Fibroblast of upper back skin (primary cell): ENCODE measurements at places on chromosomes 5 and 9.

- peak; percentile 6 for DNase-seq
Observed at GRCh38 chr5:98872674-98873073, 56.1 kb downstream of the CHD1 start.

GRCh38 chr9:130323051-130323745, 57.6 kb downstream of the HMCN2 start:
- DNase-seq, result no peak

- peak; percentile 46 for DNase-seq
Observed at GRCh38 chr5:112735702-112736101, 2.0 kb upstream of the APC start.

- no peak for DNase-seq
Observed at GRCh38 chr5:91146905-91147600, 236.1 kb downstream of the ARRDC3 start.

GRCh38 chr5:126403876-126404275, 19.3 kb upstream of the GRAMD2B start:
- peak; percentile 86 for DNase-seq

GRCh38 chr5:58314356-58315210, 145.3 kb downstream of the PLK2 start:
- DNase-seq, result peak; percentile 12

- no peak for DNase-seq
Observed at GRCh38 chr5:10442576-10442975, 897 bp downstream of the ROPN1L start.

GRCh38 chr5:135324160-135324559, 74.9 kb downstream of the MACROH2A1 start:
- DNase-seq, result no peak

DNA sequence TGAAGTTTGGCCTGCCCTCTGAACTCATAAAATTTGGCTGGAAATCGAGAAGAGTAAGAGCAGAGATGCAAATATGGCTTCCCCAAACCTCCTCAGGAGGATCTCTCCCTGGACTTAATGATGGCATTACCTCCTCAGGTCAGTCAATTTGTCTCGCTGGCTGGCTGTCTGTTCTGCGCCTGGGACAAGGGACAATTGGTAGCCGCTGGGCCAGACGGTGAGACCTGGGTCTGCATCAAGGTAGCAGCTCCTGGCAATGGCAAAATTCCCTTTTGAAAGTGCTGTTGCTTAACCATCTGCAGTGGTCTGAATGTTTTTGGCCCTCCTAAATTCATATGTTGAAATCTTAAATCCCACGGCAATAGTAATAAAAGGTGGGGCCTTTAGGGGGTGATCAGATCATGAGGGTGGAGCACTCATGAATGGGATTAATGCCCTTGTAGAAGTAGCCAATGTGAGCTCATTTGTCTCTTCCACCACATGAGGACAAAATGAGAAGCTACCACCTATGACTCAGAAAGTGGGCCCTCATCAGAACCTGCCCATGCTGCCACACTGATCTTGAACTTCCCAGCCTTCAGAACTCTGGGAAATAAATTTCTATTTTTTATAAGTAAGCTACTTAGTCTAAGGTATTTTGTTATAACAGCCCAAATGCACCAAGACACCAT, 439.3 kb upstream of the KLF4 start:
- DNase-seq, result no peak

DNA sequence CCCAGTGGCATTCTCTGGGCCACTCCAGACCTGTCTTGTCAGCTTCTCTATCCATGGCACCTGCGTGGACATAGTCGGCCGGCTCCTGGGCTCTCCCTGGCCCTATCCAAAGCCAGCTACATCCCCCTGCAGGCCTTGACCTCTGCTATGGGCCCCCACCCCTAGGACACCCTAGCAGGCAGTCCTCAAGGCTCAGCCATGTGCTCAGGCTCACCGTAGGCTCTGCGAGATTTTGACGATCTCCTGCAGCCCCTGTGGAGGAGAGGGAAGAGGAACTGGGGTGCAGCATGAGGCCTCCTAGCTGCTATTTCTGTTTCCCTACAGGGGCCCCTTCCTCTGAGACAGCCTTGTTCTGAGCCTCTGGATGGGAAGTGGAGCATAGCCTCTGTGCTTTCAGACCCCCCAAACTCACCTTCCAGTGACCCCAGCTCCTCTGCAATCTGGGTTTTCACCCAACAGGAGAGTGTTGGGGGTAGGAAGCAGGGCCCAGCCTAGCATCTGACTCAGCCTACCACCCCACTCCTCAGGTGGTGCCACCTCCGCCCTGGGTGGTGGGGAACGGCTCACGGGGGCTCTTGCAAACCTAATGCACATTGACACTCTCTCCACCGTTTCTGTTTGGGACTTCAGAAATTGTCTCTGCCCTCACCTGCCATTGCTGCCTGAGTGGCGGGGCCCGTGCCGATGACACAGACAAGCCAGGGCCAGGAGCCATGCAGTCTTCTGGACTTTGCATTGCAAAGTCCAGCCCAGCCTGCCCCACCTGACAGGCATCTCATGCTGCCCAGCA, 36.7 kb downstream of the HRH2 start:
- no peak for DNase-seq

GRCh38 chr5:127011961-127012644, 18.3 kb downstream of the MARCHF3 start:
- DNase-seq, result no peak
